ENCODE measurements at places on chromosomes 3 and 15.

- no peak for DNase-seq
Measured at GRCh38 chr3:55607844-55608243, 120.7 kb upstream of the WNT5A start.

DNA sequence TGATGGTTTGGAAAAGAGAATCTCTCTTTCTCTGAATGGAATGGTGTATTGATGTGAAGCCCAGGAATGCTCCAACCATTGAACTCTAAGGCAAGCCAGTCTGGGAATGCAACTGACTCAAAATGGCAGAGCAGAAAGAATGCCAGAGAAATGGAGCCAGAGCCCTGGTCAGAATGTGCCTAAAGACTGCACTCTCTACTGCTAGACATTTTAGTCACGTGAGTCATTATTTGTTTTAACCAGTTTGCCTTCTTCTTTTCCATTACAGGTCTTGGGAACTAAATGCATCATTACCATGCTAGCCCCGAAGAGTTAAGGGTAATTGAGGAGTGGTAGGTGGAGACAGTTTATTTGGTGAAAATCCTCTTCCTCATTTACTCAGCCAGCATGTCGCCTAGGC lies 67.3 kb upstream of the TRIM42 start:
- no peak for DNase-seq

- no peak for DNase-seq
Measured at GRCh38 chr3:72818092-72818773, 30.0 kb downstream of the SHQ1 start.

DNA sequence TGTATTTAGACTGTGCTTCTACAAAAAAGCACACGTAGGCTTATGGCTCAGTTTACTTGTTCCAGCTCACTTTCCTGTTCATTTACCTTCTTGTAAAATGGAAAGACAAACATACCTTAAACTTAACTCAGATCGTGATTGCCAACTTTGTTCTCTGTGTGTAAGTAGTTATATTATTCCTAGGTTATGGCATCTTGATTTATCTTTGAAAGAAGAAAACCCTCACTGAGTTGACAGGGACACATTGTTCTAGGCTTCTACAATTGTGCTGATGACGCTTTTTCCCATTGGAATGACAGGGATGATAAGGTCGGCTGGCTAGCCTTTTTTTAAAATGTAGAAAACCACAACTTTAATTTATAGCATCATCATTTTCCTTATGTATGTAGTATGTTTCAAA lies 140.7 kb downstream of the IGF1R start:
- DNase-seq = no peak

DNA sequence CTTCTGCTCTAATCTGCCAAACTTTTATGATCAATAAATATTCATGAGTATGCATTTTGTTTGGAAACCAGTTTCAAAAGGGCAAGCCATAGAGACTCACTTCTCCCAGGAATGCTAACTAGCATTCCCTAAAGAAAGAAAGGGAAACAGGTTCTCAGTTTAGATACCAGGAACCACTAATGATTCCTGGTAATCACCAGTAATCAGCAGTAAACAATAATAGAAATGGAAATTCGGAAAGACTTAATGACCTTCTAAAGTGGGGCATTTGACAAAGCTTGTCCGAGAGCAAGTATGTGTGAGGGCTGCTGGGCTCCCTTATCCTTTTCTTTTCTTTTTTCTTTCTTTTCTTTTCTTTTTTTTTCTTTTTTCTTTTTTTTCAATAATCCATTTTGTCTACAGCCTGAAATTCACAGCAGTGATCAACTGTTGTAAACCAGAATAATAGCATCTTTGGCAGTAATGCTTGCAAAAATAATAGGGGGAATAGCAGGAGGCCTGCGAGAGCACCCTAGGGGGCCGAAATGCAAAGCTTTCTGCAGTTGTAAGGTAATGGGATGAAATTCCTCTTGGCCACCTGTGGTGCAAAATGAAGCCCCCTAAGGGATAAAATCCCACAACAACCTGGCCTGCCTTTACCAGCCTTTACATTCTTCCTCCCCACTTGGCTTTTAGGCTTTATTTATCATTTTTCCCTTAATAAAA lies 253.2 kb downstream of the ZPLD1 start:
- no peak for DNase-seq

GRCh38 chr3:194872669-194872977 lies 186.9 kb downstream of the FAM43A start:
- no peak for DNase-seq

Measured in NCI-H1105 (cell line).